ENCODE measurements at places on chromosomes 6 and 20.
A peak's percentile ranks its signal among the peaks of the same experiment; 100 is the strongest.

DNA sequence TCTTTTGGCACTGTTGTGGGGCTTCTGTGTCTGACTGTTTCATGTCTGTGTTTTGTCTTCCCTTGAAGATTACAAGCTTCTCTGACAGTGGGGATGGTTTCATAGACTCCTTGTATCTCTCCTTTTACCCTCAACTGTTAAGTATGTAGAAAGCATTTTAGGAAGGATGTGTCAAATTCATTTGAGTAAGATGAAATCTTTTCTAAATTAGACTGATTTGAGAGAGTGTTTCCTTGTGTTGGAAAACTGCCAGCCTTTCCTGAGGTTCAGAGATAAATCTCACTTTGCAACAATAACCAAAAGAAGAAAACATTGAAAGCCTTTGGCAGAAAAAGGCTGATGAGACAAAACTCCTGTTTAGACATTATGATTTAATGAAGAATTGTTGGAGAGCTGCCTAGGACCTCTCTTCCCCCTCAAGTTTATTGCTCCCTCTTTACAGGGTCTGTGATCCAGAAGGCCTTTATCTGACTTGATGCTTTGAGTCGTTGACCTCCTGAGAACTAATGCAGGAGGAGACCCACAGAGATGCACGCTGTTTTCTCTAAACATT is 68.3 kb downstream of the ANKS1A start:
- DNase-seq, result no peak

GRCh38 chr6:93727447-93727846 is 308.1 kb upstream of the EPHA7 start:
- no peak for DNase-seq

GRCh38 chr6:116434056-116434725 is 27.0 kb upstream of the CALHM6 start:
- no peak for DNase-seq

GRCh38 chr20:61117725-61118124 is 134.3 kb upstream of the CDH4 start:
- DNase-seq, result peak; percentile 5

GRCh38 chr6:45289751-45290514 is 38.2 kb upstream of the RUNX2 start:
- no peak for DNase-seq

DNA sequence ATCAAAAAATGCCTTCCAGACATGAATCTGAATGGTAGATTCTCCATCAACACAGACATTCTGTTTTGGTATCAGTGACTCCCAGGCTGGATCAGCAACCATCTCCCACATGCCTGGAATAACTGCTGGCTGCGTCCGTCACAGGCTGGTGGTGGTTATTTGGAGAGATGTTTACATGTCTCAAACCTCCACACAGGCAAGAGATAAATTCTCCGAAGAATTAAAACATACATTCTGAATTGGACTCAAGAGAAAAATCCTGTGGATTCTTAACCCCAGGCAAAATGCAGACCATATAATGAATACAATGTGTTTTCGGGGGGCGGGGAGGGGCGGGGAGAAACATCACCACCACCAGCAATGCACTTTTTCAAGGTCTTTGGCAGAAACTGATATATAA is 108.2 kb downstream of the THBS2 start:
- peak; percentile 35 for DNase-seq

- DNase-seq, result no peak
Observed at GRCh38 chr6:37507077-37507476, 7.4 kb upstream of the CCDC167 start.

DNA sequence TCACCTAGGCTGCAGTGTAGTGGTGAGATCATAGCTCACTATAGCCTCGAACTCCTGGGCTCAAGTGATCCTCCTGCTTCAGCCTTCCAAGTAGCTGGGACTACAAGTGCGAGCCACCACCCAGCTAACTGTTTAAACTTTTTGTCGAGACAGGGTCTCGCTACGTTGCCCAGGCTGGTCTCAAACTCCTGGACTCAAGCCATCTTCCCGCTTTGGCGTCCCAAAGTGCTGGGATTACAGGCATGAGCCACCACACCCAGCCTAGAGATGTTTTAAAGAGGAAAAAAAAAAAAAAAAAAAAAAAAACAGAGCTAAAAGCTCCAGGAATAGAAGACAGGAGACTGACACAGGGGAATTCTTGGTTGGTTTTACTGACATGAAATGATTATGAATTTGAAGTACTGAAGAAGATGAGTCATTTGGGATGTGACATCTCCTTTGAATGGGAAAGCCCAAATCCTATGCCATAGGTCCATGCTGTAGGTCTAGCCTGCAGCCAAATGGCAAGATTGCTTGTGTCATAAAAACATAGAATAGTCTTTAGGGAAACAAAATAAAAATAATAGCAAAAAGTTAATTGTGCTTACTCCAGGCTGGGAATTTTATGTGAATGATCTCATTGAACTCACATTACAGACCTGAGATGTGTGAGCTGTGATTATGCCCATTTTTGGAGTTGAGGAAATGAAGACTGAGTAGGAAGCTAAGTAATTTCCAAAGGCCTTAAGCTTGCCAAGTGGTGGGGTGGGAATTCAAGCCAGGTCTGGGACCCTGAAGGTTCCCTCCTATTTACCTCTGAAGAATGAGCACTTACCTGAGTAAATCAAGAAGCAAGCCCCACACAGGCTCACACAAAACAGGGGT is 24.3 kb upstream of the NHSL1 start:
- no peak for DNase-seq

- DNase-seq, result no peak
Observed at GRCh38 chr20:36974660-36975059, 23.2 kb upstream of the SAMHD1 start.

DNA sequence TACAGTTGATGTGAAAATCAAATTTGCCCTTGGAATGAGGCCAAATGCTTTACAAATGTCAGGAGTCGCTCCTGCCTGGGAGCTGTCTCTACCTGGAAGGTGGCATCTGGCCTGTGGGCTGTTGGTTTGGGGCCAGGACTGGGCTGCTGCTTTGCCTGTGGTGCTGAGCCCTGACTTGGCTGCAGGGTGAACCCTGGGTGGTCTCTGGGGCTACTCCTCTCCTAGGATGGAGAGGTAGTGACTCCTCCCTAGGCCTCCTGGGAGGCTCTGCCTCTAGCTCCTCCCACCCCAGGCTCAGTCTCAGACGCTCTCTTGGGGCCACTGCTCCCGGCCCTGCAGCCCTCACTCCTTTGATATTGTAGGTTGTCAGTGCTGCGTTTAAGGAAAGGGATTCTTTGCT is 47.5 kb downstream of the EFCAB8 start:
- DNase-seq, result no peak

- peak; percentile 26 for DNase-seq
Observed at GRCh38 chr6:53107091-53107490, 41.5 kb downstream of the GCM1 start.

- no peak for DNase-seq
Observed at GRCh38 chr6:18464176-18464575, 77.0 kb downstream of the RNF144B start.

GRCh38 chr6:63245420-63245819 is 34.2 kb downstream of the FKBP1C start:
- no peak for DNase-seq

- DNase-seq, result peak; percentile 30
Observed at GRCh38 chr6:113306552-113307145, 550.5 kb upstream of the MARCKS start.

GRCh38 chr6:2274981-2275891 is 29.8 kb upstream of the GMDS start:
- DNase-seq, result peak; percentile 44

GRCh38 chr6:169183233-169183632 is 70.4 kb downstream of the THBS2 start:
- DNase-seq, result no peak

GRCh38 chr20:46970937-46971630 is 76.4 kb downstream of the EYA2 start:
- peak; percentile 87 for DNase-seq

DNA sequence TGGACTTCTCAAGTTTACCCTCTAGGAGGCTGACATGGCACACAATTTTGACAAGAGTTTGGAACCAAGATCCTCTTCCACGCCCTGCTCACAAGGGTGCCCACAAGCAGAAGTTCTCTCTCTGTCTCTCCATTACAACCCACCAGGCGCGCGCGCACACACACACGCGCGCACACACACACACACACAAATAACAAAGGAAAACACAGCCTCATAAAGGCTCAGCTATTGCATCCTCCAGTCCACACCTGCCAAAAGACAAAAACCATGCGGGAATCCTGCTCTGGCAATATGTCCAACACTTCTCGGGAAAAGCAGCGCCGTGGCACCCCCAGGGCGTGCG is 870 bp downstream of the PAK5 start:
- DNase-seq, result no peak

GRCh38 chr6:11700118-11700718 is 78.4 kb downstream of the ADTRP start:
- DNase-seq, result peak; percentile 81

- peak; percentile 80 for DNase-seq
Observed at GRCh38 chr6:139748353-139749146, 374.1 kb upstream of the CITED2 start.

- no peak for DNase-seq
Observed at GRCh38 chr20:18005170-18005989, 36.6 kb downstream of the MGME1 start.

GRCh38 chr6:54404791-54405190 is 96.5 kb downstream of the TINAG start:
- DNase-seq, result peak; percentile 22

DNA sequence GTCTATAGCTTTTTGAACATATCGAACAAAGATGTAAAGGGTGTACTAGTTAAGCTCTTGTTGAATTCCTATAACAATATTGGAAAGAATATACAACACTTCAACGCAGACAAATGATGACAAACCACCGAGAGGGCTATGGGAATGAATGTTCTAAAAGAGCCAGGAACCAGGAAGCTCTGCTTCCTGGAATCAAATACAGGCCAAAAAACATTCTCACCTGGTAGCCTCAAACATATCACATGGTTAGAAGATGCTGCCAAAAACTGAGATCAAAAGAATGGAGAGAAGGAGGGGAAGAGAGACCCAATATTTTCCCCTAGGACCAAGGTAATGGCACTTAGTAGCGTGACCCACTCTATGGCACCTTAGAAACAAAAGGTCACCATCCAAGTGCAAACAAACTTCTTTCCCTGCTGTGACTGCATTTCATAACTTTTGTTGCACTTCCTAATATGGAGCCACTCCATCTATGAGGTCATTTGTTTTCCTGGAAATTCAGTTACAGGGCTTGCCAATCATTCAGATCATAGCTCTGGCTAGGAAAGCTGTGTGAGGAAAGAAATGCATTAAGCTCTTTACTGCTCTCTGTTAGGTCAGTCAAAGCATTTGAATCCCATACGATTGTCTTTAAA is 199.2 kb upstream of the NT5E start:
- peak; percentile 80 for DNase-seq

DNA sequence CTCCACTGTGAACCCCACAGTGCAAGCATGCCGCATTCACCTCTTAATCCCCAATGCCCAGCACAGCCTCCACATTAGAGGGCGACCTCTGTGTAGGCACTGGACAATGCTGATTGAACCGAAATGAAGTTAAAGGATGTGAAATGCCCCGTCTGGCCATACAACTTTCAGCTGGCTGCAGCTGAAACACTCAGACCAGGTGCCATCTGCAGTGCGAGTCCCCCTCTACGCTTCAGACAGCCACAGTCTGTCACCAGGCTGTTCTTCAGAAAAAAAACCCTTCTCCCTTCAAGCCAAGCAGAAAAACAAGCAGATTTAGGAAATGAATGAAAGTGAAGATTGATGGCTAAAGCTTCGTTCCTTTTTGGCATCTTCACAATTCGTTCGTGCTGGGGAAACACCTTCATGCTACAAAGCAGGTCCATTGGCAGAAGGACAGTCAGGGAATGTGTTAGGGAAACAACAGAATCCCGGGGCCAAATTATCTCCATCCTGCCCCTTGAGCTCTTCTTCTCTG is 44.7 kb downstream of the TNFAIP3 start:
- DNase-seq, result no peak

GRCh38 chr20:10731190-10731965 is 57.6 kb upstream of the JAG1 start:
- DNase-seq, result no peak

GRCh38 chr6:90484903-90485302 is 102.0 kb downstream of the MAP3K7 start:
- DNase-seq, result no peak

GRCh38 chr6:40295251-40295950 is 291.8 kb downstream of the LRFN2 start:
- DNase-seq, result no peak

- no peak for DNase-seq
Observed at GRCh38 chr6:11845664-11846577, 67.3 kb upstream of the ADTRP start.

- DNase-seq, result no peak
Observed at GRCh38 chr6:9332241-9332780, 897.0 kb upstream of the SLC35B3 start.

DNA sequence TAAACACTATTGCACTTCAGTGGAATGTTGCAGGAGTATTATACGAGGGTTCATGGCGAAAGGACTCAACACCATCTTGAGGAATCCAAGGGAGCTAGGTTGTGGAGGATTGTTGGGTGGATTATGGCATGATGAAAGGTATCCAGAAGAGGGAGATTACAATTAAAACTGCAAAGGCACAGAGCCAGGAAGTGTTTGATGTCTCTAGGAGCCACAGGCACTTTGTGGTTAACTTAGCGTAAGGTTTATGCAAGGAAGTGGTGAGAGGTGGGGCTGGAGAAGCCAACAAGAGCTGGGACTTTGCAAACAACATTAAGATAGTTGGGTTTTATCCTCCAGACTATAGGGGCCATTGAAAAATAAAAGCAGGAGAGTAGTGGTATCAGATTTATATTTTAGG is 86.6 kb upstream of the TPD52L1 start:
- peak; percentile 80 for DNase-seq

DNA sequence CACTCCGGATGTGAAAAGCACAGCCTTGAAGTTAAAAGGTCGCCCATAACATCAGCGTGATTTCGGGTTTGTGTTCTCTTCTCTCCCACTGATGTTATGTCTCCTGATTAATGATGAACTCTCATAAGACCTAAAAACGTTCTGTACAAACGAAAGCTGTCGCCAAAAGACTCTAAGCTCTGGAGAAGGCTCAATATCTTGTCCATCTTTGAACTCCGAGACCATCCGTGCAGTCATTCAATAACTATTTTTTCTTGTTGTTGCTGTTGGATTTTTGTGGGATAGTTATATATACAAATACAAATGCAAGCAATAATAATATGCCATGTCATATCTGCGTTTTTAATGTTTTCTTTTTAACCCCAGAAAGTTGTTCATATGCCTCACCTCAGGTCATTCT is 291.8 kb upstream of the MARCKS start:
- DNase-seq, result no peak

- DNase-seq, result no peak
Observed at GRCh38 chr20:55540013-55540412, 465.3 kb downstream of the CBLN4 start.
